Psoas muscle (tissue), 8 donors: ENCODE measurements at places on chromosomes 7 and 10. TPM values are rescaled to one million over a fixed set of nuclear protein-coding genes. Genes with fewer than 3 reads are reported as not detected.

The ANKRD2 gene
- 5,473 TPM for polyA plus RNA-seq

The CALHM1 gene
- polyA plus RNA-seq: not detected

The SRRM3 gene
- 5.4 TPM for polyA plus RNA-seq

The RSPH10B gene
- polyA plus RNA-seq: 0.60 TPM

DNA sequence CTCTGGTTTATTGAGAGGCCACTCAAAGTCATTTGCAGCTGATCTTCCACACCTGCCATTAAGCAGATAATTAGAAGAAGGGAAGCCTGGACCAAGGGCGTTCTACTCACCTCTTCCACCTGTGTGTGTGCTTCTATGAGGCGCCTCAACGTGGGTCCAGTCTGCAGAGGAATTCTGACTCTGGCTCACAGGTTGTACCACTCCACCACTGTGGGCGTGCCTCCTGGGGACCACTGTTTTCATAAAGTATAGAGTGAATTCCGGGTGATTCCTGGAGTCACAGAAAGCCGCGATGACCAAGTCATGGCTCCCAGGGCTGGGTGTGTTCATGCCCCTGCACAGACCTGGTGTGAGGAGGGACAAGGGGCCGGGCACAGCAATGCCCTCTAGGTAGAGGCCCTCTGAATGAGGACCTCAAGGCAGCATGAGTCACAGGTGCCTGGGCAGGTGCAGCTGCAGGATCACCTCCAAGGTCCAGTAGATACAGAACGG lies 408.3 kb upstream of the MGMT start:
- H3K27me3 ChIP-seq: no peaks in the 10 kb centered on the region
- H3K4me1 ChIP-seq: no peaks in the 10 kb centered on the region
- no peak overlapping the region for H3K4me3 ChIP-seq
- no peak for DNase-seq

DNA sequence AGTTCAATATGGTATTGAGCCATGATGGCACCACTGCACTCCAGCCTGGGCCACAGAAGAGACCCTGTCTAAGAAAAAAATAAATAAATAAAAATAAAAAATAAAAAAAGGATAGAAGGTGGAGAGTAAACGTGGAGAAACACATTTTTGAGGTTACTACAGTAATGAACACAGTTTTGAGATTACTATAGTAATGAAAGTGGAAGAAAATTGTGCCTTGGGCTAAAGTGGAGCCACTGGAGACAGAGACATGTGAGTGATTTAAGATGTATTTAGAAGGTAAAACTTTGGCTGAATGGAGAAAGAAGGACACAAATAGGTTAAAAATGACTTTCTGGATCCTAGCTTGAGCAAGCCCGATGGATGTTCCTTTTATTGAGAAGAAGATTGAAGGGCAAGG lies 76.8 kb downstream of the HGF start:
- no peaks in the 10 kb centered on the region for H3K27me3 ChIP-seq
- DNase-seq: no peak
- no peaks in the 10 kb centered on the region for H3K4me1 ChIP-seq

- no peaks in the 10 kb centered on the region for H3K27me3 ChIP-seq
- H3K4me3 ChIP-seq: no peak overlapping the region
- peaks cover 16% of the 10 kb centered on the region for H3K4me1 ChIP-seq
- peaks cover 4% of the 10 kb centered on the region for H3K36me3 ChIP-seq
- DNase-seq: no peak
These were observed 153.3 kb downstream of the EGFR start for GRCh38 chr7:55172161-55172560.

DNA sequence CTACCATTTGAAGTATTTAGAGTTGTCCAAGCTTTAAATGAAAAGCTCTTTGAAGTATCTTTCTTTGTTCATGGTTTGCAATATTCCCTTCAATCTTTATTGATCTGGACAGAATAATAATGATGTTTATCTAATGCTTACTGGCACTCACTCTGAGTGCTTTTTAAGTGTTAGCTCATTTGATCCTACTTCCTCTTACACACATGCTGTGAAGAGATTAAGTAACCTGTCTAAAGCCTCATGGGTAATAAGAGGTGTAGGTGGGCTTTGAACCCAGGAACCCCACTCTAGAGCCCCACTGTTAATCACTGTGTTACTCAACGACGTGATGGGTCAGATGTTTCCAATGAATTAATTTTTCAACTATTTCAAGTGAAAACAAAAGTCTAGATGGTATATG lies 31.1 kb upstream of the ADD3 start:
- no peak overlapping the region for H3K27ac ChIP-seq
- no peak for DNase-seq
- no peak overlapping the region for H3K4me3 ChIP-seq

- no peaks in the 10 kb centered on the region for H3K36me3 ChIP-seq
- no peaks in the 10 kb centered on the region for H3K4me1 ChIP-seq
- DNase-seq: no peak
- no peak overlapping the region for H3K27ac ChIP-seq
- H3K4me3 ChIP-seq: no peak overlapping the region
These were observed 35.0 kb downstream of the IQUB start for GRCh38 chr7:123499211-123499970.

The CFAP46 gene
- polyA plus RNA-seq: 12.7 TPM
